ENCODE measurements at places on chromosomes 7 and 10.
A peak's percentile ranks its signal among the peaks of the same experiment; 100 is the strongest.

GRCh38 chr7:3927446-3928110, 626.5 kb downstream of the SDK1 start:
- no peak for DNase-seq

GRCh38 chr7:127587663-127588018, 570 bp upstream of the ARF5 start:
- peak; percentile 10 for DNase-seq

- no peak for DNase-seq
Observed at GRCh38 chr7:98110249-98111022, 3.8 kb downstream of the LMTK2 start.

GRCh38 chr10:38025283-38025682, 14.8 kb downstream of the ZNF33A start:
- no peak for DNase-seq

DNA sequence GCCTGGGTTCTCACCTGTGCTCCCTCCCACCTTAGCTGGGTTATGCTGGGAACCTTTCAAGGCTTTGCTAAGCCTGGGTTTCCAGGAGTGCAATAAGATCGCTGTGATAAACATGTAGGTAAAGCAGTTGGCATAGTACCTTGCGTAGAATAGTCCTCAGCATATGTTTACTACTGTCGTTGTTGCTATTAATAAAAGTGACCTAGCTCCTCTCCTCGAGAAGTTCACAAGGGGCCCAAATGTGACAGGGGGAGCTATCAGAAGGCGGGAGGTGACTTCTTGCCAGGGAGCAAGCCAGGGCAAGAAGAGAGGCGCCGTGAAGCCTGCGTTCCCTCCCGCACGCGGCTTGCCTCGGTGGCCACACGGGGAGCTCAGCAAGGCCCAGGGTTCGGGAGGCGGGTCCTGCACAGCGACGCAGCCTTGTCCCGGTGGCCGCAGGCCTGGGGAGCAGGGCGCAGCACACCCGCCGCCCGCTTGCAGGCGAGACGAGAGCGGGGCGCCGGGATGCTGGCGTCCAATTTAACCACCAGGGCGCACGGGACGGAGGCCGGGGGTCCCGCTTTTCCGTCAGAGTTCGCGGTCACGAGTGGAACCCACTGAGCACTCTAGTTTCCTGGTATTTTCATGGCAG, 106.2 kb downstream of the SNX10 start:
- peak; percentile 59 for DNase-seq

- no peak for DNase-seq
Observed at GRCh38 chr10:127976701-127977356, 69.9 kb downstream of the PTPRE start.

- DNase-seq = no peak
Observed at GRCh38 chr7:16264036-16264819, 157.1 kb downstream of the CRPPA start.

DNA sequence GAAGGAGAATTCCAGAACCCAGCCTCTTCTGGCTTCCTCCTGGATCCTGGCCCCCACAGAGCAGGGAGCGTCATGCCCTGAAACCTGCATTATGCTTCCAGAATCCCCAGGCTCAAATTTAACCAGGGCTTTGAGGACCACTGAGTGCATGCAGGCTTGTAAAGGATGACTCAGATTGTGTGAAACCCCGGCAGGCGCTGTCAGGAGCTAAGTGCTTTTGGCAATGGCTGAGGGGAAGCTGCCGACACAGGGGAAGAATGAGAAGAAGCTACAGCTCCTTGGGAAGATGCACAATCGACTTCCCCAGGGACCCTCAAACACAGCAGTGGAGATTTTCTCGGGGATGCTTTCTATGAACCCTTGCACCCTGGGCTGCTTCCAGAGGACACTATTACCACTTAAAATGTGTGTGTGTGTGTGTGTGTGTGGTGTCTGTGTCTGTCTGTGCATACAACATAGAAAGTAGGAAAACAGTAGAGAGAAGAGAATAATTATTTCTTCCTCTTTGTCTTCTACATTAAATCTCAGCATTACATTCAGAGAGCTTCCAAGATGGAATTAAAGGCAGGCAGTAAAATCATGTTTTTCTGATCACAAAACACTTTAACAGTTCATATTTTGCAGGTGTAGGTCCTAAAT, 183.5 kb upstream of the INHBA start:
- no peak for DNase-seq

DNA sequence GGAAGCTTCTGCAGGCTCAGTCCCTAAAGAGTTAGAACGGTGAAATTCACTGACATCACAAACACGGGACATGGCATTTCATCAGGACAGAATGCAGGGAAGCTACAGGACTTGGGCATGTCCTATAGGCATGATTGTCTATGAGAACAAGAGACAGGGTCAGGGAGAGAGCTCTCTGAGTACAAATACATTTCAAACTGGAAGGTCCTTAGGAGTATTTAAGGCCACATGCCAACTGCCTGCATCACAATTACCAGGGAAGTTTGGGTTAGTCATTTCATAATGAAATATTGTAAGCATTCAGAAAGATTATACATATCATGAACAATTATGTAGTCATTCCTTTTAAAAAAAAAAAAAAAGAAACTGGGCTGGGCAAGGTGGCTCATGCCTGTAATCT, 71.3 kb downstream of the CREB3L2 start:
- DNase-seq = no peak

DNA sequence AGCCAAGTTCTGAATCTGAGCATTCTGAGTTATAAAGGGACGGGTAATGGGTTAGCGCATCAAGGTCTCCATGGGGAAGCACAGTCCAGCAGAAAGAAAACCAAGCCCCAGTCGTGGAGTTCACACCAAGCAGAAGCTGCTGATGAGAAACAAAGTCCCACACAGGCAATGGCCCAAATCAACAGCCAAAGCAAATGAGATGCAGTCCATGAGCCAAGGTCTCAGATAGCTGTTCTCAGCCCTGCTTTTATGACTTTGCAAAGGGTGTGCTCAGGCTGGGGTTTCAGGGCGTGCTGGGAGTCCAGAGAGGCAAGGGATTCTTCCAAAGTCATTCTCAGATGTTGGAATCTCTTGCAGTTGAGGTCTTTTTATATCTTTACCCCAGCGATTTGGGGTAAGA, 32.0 kb downstream of the THNSL1 start:
- no peak for DNase-seq

DNA sequence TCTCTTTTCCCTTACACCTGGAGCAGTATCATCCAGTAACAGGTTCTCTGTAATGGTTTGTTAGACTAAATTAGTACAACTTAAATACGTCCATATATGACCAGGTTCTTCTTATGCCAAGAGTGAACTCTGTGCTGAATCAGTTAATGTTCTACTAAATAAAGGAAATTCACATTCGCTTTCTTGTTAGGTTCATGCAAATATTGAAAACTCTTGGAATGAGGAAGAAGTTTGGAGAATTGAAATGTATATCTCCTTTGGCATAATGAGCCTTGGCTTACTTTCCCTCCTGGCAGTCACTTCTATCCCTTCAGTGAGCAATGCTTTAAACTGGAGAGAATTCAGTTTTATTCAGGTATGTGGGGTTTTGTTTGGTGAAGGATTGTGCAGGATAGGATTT, 15.3 kb upstream of the CFAP69 start:
- DNase-seq = no peak

DNA sequence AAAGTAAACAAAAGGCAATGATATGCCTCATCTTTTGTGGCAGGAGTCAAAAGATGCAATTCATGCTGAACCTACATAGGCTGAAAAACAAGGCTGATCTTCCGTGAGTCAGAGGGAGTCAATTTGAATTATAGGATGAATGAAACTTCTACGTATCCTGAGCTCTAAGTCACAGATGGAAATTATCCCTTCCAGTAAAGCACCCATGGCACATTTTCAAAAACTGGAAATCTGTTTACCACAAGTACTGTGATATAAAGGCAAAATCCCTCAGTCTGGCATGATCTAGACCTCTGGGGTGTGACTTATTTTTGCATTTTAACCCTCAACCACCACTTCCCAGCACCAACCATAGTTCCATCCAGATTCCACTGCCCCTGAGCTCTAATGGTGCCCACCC, 69.6 kb downstream of the NRG3 start:
- DNase-seq = no peak

DNA sequence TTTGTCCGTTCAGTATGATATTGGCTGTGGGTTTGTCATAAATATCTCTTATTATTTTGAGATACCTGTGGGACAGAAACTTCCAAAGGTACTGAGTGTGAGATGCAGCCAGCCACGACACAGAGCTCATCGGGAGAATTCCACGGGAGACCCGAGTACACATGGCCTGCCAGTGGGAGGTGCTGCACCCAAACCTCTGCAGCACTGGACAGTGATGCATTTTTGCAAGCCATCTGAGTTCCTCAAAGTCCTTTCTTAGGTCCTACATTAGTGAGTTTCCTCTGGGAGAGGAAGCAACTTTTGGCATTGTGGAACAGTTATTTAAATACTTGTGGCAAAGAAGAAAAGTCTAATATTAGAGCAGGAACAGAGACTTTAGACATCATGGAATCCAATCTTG, 77.5 kb downstream of the ARID5B start:
- DNase-seq = no peak

- DNase-seq = no peak
Observed at GRCh38 chr7:20183086-20183485, 34.1 kb downstream of the MACC1 start.

DNA sequence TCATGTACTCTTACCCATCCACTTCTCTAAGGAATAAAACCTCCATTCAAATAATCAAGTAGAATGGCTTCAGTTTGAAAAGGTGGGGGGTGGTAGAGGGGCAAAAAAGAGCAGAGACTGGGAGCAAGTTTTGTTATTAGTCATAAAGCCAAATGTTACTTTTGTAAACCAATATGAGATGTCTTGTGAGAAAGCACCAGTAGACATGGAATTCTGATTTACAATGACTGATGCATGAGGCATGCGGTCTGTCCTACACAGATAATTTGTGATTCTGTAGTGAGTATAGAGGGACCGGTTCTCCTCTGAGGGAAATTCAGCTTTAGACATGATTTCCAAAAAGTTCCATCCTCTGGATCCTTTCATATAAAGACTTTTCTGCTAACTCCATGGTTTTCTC, 12.9 kb upstream of the ABCA13 start:
- DNase-seq = no peak

- no peak for DNase-seq
Observed at GRCh38 chr10:128739930-128740329, 613.7 kb upstream of the MKI67 start.

- DNase-seq = no peak
Observed at GRCh38 chr7:31513790-31514189, at the start of gene ITPRID1. ITPRID1 (plus strand) TSS chr7:31514090; CDS start chr7:31553025, 38,935 bp downstream.

GRCh38 chr7:91557789-91558404, 293.7 kb downstream of the FZD1 start:
- no peak for DNase-seq

DNA sequence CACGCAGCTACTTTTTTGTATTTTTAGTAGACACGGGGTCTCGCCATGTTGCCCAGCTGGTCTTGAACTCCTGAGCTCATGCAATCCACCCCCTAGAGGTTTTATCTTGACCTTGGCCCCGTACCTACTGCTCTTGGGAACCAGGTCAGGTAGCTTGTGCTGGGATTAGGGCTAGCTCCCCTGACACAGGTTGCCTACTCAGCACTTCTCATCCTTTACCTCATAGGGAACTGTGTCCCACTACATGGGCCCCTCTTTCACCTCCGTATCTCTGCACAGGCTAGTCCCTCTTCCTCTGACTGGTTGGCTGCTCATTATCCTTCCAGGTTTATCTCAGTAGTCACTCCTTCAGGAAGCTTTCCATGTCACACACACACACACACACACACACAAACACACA, 58.0 kb upstream of the ITPRID1 start:
- no peak for DNase-seq

GRCh38 chr10:64041185-64041988, 520.2 kb downstream of the REEP3 start:
- peak; percentile 71 for DNase-seq

GRCh38 chr7:104795086-104795485, 218.9 kb upstream of the KMT2E start:
- no peak for DNase-seq

DNA sequence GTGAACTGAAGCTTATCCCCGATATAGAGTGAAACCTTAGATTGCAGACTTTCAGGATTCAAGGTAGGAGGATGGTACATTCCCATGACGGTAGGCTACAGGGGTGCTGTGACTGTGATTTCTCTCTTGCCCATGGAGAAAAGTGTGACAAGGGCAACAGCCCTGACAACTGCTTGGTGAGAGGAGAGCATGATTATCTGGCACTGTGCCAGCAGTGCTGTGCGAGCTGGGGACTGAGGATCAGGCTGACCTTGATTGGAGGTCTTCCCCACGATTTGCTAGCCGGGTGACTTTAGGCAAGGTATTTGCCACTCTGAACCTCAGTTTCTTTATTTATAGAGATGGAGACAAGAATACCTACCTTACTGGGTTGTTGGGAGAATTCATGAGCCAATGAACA, 229.5 kb downstream of the PTEN start:
- no peak for DNase-seq

DNA sequence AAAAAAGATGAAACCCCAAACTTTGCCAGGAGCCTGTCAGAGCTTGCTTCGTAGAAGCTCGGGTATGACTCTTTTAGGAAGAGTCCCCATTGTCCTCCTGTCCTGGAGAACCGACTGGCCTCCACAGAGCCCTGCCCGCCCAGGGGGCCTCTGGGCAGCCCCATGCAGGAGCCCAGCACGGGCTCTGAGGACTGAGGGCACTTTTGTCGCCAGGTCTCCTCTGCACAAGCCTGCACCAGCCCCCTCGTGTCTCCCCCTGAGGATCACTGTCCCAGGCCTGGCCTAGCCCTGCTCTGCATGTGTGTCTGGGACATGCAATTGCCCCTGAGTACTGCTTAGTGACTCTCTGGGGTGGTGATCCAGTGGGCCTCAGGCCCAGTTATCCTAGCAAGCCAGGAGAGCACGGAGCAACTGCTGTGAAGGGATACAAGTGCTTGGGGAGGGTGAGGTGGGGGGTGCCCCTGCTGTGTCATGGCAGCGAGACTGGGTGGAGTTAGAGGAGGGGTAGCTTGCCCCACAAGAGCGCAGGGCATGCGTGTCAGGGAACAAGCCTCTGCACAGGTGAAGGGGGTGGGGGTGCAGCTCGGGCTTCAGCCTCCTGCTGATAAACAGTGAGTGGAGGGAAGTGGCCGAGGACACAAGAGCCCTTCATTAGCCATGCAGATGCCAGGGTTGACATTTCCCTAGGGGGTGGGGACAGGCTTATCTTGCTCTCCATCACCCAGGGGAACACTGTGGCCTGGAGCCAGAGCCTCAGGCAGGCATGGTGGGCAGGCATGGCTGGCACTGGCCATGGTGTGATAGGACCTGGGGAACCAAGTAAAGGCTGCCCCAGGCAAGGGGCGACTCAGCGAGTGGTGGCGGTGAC, 143.4 kb downstream of the C10orf105 start:
- no peak for DNase-seq

Data from nephron progenitor cell (in vitro differentiated cells).